RCC 7860 (cell line): ENCODE measurements at places on chromosomes 2 and 18.

DNA sequence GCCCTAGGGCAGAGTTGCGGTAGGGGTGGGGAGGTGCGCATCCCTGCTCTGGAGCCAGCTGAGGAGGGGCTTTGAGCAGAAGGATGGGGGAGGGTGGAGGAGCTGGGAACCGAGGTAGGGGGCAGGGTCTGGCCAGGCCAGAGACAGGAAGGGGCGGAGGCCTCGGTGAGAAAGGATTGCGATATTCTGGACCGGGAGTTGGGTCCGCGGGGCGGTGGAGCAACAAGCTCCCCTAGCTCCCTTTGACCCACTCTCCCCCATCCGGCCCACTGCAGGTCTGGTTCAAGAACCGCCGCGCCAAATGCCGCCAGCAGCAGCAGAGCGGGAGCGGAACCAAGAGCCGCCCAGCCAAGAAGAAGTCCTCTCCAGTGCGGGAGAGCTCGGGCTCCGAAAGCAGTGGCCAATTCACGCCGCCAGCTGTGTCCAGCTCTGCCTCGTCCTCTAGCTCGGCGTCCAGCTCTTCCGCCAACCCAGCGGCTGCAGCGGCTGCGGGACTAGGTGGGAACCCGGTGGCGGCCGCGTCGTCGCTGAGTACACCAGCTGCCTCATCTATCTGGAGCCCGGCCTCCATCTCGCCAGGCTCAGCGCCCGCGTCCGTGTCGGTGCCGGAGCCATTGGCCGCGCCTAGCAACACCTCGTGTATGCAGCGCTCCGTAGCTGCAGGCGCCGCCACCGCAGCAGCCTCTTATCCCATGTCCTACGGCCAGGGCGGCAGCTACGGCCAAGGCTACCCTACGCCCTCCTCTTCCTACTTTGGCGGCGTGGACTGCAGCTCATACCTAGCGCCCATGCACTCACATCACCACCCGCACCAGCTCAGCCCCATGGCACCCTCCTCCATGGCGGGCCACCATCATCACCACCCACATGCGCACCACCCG is 4.8 kb downstream of the OTX1 start:
- no peak for DNase-seq

- DNase-seq, result no peak
Observed at GRCh38 chr2:133641942-133642725, 73.9 kb upstream of the NCKAP5 start.

DNA sequence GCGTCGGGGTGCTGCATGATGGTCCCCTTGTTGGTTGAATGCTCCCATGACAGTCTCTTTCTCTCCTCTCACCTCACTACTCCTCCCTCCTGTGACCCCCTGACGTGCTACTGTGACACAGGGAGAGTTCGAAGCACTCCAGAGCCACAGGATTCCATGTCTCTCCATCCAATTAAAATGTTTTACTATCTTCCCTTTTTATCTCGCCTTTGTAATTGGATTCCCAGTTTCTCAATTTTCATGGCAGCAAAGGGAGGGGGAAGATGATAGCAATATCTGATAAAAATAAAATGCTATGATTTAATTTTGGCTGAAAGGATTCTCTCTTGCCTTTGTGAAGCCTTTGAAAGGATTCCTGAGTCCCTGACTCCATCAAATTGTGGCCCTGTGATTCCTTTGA is 271.9 kb upstream of the SLC14A2 start:
- no peak for DNase-seq

- DNase-seq, result peak; percentile 69
Observed at GRCh38 chr2:217695033-217695520, 307.7 kb downstream of the TNS1 start.

DNA sequence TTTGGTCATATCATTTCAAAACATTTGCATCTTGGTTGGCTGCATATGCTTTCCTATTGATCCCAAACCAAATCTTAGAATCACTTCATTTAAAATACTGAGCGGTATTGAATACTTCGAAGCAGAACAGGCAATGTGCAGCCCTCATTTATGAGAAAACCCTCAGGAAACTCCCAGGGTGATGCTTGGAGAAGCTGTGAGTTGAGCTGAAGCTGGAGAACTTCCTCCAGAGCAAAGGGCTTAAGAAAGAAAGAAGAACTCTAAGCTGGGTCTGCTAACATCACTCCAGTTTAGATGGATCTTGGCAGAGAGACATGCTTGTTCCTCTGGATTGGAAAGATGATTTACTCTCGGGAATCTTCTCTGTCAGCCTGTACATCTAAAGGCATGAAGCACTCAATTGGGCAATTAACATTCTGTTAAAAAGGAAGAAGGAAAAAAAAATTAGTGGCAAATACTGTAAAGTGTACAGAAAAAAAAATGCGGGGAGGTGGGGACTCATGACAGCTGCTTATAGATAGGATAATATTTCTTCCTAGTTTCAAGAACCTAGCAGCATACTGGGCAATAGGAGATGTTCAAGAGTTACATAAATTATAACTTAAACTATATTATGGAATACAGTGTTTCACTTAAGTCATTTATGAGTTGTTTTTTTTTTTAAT is 49.5 kb downstream of the ATIC start:
- DNase-seq, result no peak

DNA sequence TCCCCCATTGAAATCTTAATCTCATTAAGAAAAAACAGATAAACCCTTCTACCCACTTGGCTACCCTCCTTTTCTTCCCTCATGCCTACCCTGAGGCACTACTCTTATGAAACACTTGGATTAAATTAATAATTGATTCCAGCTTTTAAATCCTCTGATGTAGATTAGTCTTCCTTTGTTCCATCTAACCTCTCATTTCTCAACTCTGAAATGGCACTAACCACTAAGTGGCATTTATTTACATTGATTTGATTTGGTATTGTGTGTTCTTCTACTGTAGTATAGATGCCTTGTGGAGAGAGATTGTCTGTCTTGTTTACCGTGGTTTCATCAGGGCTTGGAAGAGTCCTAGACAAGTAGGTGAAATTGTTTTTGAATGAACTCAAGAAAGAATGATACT is 26.7 kb downstream of the ITGA4 start:
- no peak for DNase-seq

DNA sequence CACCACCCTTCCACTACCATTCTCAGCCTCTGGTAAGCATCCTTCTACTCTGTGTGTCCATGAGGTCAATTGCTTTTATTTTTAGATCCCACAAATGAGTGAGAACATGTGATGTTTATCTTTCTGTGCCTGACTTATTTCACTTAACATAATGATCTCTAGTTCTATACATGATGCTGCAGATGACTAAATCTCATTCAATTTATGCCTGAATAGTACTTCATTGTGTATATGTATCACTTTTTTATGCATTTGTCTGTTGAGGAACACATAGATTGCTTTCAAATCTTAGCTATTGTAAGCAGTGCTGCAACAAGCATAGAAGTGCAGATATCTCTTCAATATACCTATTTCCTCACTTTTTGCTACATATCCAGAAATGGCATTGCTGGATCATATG is 733.3 kb downstream of the SUCLG1 start:
- DNase-seq, result no peak

DNA sequence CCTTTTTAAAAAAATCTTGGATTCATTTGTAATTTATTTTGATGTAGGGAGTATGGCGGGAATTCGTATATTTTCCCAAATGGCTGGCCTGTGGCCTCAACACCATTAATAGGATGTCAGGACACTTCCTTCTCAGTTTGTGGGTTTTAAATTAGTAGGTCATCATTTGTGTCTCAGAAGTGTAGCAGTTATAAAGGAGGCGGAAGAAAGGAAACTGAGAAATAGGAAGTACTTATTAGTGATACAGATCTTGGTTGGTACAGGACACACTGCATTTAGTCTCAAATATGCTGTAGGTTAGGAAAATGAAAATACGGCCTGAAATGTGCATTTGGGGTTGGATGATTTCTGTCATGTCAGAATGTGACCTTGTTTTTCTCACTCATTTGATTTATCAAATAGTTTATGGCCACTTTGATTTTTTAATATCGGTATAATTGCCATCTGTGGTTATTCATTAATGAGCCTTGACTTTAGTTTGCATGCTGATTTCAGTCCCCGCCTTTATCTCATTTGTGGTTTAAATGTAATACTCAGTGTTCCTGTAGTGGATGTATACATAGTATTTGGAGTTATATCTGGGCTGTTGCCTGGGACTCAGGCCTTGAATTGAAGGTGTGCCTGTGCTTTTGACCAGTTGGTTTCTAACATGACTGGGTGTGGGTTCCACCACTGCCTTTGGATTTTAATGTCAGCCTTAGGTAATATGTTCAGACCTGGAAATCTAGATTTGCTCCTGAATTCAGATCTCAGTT is 31.4 kb downstream of the ZCCHC2 start:
- DNase-seq, result no peak

GRCh38 chr2:61715506-61715905 is 138.4 kb downstream of the FAM161A start:
- no peak for DNase-seq

- DNase-seq, result no peak
Observed at GRCh38 chr2:9939587-9940485, 11.7 kb upstream of the GRHL1 start.

DNA sequence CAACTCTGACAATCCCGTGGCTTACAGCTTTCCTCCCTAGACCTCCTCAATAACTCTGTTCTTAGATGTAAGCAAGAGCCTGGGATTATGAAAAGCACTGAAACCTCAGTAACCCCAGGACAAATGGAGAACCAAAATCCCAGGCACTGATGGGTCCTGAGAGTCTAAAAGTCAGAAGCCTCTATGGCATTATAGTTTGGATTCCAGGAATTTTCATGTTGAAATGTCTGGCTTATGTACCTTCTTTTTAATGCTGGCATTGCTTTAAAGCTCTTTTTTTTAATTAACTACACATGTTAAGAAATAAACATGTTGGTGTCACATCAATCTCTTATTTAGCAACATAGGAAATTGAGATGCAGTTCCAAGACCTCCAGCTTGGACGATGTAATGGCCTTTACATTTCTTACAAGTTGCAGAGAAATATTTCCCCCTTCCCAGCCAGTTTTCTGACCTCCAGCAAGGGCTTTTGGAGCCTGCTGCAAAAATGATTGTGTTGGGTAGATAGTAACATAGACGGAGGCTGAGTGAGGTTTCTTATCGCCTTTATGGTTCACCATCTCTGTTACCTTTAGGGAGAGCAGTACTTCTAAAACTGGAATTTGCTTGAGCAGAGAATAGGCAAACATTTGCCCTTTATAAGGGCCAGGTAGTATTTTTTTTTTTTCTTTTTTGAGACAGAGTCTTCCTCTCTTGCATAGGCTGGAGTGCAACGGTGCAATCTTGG is 84.8 kb upstream of the RASGRP3 start:
- DNase-seq, result no peak
